ENCODE measurements at places on chromosomes 2 and 18.

GRCh38 chr18:61388010-61388409 lies 54.8 kb downstream of the CDH20 start:
- DNase-seq: no peak

DNA sequence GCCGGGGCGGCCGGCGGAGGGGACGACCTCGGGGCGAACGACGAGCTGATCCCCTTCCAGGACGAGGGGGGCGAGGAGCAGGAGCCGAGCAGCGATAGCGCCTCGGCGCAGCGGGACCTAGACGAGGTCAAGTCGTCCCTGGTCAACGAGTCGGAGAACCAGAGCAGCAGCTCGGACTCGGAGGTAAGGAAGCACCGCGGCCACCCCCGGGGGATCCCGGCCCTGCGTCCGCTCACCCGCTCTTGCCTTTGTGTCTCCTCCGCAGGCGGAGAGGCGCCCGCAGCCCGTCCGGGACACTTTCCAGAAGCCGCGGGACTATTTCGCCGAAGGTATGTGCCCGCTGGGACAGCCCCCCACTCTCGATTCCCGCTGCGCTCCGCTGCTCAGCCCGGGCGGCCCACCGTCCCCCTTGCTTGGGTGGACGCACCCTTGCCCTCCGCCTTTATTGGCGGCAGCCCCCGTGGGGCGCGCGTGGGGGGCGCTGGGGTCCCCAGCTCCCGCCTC lies 611 bp downstream of the TCF7L1 start:
- DNase-seq: peak; percentile 48

DNA sequence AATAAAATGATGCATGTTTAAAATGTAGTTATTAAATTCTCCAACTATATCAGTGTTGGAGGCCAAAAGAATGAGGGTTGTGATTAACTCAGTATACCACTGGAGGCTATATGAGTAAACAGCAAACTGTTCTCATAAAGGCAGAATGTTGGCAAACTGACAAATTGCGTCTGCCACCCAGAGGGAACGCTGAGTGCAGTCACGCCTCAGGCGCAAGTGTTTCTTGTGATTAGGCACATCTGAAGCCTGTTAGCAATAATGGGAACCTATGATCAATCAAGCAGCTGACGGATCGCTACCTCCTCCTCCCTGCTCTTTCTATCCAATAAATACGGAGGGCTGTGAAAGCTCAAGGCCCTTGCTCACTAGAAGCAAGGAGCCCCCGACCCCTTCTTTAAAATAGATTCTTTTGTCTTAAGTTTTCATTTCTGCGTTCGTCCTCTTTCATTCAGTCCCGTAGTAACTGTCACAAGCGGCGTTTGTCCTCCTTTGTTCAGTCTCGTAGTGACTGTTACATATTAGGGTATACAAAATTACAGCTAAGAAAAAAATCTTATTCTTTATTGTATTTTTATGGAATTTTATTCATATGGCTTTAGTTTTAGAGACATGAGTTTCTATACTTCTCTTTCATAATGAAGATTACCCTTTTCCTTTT lies 16.3 kb upstream of the RMND5A start:
- no peak for DNase-seq

GRCh38 chr18:40367576-40367975 lies 1587.5 kb upstream of the PIK3C3 start:
- DNase-seq: no peak
